Activated naive CD4-positive, alpha-beta T cell treated with anti-CD3 and anti-CD28 coated beads for 36 hours (primary cell): ENCODE measurements at places on chromosomes 2 and 18. TPM values are rescaled to one million over a fixed set of nuclear protein-coding genes. Genes with fewer than 3 reads are reported as not detected.

Gene APCDD1
- total RNA-seq = not detected

Gene LYG2
- not detected for total RNA-seq

Gene DSG2
- 0.45 TPM for total RNA-seq

Gene POTEC
- not detected for total RNA-seq

Gene PLB1
- total RNA-seq = 1.6 TPM

Gene NCKAP5
- total RNA-seq = not detected

Gene OSBPL6
- total RNA-seq = 2.3 TPM

Gene GPR45
- not detected for total RNA-seq

Gene MGAT5
- 13.0 TPM for total RNA-seq

Gene RUFY4
- 1.8 TPM for total RNA-seq

Gene CDH20
- not detected for total RNA-seq

Gene LYPD1
- total RNA-seq = not detected

Gene OXER1
- total RNA-seq = not detected

Gene OTOS
- not detected for total RNA-seq

Gene SKA1
- 36.1 TPM for total RNA-seq

Gene RTP5
- total RNA-seq = not detected

Gene ASAP2
- 0.14 TPM for total RNA-seq

Gene UGT1A7
- total RNA-seq = not detected

Gene GALR1
- total RNA-seq = not detected

Gene FRZB
- not detected for total RNA-seq

Gene LAMA1
- total RNA-seq = not detected

Gene MYCN
- total RNA-seq = not detected

Gene CXCR1
- total RNA-seq = not detected

Gene C2orf80
- not detected for total RNA-seq

Gene CBLN2
- not detected for total RNA-seq

Gene CCDC148
- not detected for total RNA-seq

Gene SERPINB11
- total RNA-seq = not detected

Gene CDH7
- not detected for total RNA-seq

Gene IL1R1
- 6.7 TPM for total RNA-seq

Gene ADNP2
- 18.0 TPM for total RNA-seq

Gene CRYBA2
- total RNA-seq = not detected

Gene NBEAL1
- 8.3 TPM for total RNA-seq

Gene SFTPB
- not detected for total RNA-seq

Gene BOLL
- total RNA-seq = 0.12 TPM

Gene ANKRD30BL
- total RNA-seq = not detected

Gene GORASP2
- total RNA-seq = 57.1 TPM

Gene CTDSP1
- total RNA-seq = 26.1 TPM

Gene UGT1A8
- not detected for total RNA-seq

Gene SLC8A1
- total RNA-seq = 0.60 TPM
